ENCODE measurements at places on chromosomes 11 and 22.

DNA sequence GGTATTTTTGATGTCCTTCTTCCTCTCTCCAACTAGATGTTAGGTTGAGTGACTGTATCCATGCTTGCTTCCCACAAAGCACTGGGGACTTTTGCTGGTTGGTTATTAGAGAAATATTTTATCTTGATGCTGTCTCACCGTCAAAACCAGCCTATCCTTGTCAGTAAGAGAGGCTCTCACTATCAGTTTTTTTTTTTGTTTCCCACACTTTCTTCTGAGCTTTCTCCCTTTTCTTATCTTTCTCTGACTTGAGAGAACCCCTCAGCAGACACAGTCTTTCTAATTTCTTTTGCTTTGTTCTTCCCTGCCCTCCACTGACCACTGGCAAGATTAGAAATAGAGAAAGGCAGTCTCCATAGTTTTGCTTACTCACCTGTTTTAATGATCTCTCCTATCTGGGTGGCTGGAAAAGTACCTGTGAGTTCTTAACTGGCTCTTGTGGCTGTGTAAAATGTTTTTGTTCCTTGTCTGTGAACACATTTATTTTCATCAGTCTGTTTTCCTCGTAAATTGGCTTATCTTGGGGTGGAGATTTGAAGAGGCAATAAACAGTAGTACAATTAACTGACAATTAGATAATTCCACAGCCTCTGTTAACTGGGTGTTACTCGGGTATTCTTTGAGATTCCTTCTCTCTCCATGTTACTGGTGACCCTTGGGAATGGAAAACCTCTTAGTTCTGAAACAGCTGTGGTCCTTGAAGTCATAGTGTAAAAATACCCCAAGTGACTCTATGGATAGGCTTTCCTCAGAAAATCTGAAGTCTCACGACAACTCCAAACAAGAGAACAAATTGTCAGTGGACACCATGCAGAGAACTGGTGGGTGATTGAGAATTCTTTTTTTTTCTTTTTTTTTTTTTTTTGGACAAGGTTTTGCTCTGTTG is at the start of gene NXPE1:
NXPE1 (minus strand) TSS at position 457 of the 886 bp plus-strand sequence. CDS start 8,680 bp downstream, outside the sequence.
- DNase-seq = no peak

- DNase-seq = peak; percentile 42
Measured at GRCh38 chr11:100575860-100576717, 111.0 kb upstream of the ARHGAP42 start.

DNA sequence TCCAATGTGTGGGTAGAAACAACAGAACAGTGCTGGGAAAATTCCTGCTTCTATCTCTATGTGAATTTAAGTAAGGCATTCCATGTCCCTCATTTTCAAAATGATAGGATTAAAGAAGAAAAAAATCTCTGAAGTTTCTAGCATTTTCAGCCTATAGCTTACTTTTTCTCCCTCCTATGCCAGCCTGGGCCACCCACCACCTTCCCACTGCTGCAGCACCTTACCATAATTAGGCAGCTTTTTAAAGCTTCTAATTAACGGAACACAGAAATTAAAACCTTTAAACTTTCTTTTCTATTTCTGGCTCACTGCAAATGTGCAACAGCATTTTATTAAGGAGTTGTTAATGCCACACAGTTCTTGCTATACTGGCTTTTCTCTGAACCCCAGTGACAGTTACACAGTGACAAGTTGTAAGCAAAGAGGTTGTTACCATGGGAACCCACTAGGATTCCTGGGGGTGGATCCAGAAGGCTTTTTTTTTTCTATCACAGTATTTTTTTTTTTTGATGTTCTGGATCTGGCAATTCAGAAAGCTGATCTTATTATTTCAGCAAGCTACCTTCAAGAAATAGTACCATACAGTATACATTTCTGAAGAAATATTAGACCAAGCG is 20.2 kb downstream of the CELF1 start:
- DNase-seq = no peak

DNA sequence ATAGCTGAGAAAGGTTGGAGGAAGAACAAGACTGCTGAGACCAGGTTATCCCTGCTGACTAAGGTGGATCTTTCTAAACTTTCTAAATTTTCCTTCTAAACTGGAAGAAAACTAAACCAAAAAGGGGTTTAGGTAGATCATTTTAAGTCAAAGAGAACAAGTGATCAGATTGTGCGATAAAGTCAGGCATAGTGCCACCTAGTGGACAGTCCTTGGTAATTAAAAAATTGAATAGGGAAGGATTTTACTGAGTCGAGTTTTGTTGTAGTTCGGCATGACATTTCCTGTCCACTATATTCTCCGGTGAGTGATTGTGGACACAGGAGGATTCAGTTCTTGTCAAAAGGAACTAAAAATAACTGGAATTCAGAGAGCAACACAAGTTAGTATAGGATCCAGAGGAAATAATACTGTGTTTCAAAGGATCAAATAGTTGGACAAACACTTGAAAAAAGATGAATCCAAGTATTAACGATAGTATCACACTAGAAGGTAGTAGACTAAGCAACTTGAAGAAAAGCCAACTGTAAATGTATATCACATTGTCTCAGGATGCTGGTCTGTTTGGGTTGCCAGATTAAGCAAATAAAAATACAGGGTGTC is 1236.4 kb downstream of the FAM181B start:
- peak; percentile 19 for DNase-seq

GRCh38 chr11:121024989-121025388 is 1.1 kb downstream of the TBCEL start:
- peak; percentile 66 for DNase-seq

DNA sequence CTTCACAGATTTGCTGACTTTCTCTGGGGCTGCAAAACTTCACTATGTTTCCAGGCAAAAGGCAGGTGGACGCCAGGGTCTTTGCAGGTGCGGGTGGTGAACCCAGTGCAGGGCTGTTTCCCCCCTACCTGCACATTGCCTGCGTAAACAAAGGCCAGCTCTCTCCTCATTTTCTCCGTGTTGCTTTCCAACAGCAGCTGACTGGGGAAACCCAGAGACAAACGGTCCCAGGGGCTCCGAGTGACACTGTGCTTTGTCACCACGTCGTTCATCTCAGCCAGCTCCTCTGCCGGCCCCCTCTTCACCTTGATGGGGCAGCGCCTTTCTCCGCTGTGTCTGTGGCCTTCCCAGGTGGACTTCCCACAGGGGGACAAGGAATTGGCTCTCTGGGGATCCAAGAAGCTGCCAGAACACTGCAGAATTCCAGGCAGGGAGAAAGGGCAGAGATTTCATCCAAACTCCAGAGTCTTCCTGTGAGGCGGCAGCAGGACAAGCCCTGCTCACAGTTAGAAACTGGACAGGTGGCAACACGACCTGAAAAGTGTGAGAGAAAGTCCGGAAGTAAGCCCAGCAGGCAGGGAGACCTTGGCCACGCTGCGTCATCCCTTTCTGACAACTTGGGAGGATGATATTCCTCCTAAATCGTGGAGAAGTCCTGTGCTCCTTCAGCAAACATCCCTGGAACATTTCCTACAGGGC is 1493.7 kb downstream of the TBC1D22A start:
- no peak for DNase-seq

DNA sequence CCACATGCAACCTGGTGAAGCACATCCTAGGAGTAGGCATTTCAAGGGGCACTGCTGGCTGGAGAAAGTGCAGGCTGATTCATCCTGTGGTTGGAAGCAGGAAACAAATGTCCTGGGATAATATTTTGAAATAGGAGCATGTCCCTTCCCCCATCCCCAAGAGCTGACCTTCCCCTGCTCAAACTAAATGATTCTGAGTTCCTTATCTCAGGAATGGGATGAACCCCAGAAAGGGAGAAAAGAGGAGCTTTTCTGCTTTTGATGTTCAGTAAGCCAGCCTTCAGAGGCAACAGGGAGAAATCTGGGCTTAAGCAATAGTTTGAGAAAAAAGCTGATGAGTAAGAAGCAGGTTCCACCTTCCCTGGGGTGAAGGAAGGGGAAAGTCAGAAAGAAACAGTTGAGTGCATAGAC is 19.5 kb upstream of the SPON1 start:
- DNase-seq = no peak

GRCh38 chr22:39941601-39942000 is 18.6 kb upstream of the TMA7B start:
- DNase-seq = peak; percentile 40

DNA sequence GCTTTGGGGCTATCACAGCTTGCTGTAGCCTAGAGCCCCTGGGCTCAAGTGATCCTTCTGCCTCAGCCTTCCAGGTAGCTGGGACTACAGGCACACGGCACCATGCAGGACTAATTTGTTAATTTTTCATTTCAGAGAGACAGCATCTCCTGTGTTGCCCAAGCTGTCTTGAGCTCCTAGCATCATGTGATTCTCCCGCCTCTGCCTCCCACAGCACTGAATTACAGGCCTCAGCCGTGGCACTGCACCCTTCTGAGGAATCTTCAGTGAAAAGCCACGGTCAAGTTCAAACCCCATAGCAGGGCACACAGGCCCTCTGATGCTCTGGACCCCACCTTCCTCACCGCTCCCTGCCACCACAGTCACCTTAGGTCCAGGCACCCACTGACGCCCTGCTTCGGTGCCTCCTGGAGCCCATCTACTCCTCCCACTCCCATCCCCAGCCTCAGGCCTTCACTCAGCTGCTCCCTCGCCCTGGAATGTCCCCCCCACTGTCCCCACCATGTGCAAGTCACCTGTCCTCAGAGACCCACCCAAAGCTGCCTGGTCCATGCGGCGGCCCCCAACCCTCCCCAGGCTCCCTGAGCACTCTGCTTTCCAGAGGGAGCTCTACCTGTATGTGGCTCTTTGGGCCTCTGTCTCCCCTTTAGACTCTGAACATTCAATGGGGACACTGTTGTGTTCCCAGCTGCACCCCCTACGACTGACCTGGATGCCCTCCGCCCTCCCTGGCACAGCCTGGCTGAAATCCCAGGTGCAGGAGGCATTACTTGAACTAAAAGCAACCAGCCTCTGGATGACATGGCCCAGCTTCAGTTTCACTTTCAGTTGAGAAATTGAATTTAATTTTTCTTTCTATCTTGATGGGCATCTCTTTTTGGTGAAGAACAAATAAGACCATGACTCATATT is 1.6 kb downstream of the APOL2 start:
- peak; percentile 51 for DNase-seq

DNA sequence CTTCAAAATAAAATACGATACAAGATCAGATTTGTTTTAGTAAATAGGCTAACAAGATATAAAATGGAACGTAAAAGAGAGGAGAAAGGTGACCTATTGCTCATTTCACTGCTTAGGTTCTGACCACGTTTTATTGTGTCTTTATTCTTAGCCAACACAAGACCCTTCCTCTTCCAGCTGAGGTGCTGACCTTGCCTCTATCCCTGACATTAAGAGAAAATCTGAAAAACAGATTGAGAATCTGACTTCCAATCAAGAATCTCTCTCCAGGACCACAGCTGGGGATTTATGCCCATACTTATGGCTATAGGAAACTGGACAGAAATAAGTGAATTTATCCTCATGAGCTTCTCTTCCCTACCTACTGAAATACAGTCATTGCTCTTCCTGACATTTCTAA is at the start of gene OR10A5:
OR10A5 (plus strand) TSS at position 301 of the 400 bp plus-strand sequence; CDS start at position 301, 0 bp downstream.
- DNase-seq = no peak

DNA sequence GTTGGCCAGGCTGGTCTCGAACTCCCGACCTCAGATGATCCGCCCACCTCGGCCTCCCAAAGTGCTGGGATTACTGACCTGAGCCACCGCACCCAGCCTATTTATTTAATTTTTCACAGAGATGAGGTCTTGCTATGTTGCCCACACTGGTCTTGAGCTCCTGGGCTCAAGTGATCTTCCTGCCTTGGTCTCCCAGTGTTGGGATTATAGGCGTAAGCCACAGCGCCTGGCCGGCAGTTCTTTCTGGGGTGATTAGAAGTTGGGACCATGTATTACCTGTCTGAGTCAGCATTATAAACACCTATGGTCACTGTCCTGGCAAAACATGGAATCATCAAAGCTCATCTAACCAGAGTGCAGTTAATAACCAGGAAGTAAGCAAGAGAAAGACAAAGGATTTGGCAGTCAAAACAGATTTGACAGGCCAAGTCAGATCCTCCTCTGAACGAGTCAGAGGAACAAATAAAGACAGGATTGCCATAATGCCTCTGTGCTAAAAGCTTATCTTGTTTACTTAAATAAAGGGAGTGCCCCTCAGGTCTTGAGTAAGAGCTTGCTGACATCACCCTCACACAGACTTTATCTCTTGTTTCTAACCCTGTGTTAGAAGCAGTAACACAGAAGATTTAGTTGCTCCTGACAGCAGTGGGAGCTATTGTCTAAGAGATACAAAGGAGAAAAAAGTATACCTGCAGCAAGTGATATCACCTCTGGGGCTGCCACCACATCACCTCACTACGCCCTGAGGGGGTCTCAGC is 3.7 kb downstream of the SERPIND1 start:
- DNase-seq = peak; percentile 17

DNA sequence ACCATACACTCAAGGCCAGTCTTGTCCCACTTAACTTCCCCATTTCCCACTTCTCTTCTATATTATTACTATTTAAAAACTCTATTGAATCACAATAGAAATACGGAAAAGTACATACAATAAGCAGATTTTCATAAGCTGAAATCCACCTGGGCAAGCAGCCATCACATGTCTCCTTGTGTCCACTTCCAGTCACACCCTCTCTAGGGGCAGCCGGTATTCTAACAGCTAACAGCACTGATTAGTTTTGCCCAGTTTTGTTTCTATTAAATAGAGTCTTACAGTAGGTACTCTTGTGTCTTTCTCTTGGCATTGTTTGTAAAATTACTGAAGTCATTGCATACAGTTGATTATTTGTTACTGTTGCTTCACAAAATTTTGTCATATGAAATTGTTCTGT is 37.8 kb downstream of the PPP6R3 start:
- peak; percentile 29 for DNase-seq

DNA sequence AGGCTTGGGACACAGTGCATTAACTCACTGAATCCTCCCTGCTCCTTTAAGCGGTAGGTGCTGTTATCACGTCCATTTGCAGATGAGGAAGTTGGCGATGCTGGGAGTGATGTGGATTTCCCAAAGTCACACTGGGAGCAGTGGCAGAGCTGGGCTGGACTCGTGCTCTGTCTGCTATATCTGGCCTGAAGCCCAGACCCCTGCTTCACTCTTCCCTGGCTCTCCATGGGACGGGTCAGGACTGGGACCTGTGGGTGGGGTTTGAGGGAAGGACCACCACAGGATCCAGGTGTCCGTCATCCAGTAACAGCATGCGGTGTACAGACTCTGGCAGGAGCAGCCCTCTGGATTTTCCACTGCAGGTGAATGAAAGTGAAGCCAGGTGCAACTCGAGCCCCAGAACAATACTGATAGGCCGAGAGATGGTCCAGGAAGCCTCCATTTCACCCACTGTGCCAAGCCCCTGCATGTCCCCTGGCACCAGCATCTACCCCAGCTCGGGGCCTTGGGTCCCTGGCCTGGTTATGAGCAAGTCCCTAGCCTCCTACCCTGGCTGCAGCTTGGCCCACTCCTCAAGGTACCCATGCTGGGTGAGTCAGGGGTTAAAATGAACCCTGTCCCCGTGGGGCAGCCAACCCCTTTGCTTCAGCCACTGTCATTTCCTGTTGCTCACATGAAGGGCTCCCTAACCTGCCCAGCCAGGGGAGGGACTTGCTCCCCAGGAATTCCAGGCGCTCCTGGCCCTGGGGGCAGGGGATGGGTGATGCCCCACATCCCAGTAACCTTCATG is 4.2 kb downstream of the USP2 start:
- DNase-seq = no peak

- DNase-seq = peak; percentile 90
Measured at GRCh38 chr11:118846181-118846935, 37.3 kb upstream of the CXCR5 start.

- no peak for DNase-seq
Measured at GRCh38 chr11:58039589-58039988, 8.8 kb downstream of the OR6Q1 start.

All from hematopoietic multipotent progenitor cell treated with erythropoietin and hydrocortisone succinate and interleukin-3 and kit ligand, for 15 days (in vitro differentiated cells).